Activated CD4-positive, alpha-beta memory T cell treated with anti-CD3 and anti-CD28 coated beads, Interleukin-2, amount 10 ng/mL, durations not matched to agents 7 days and 5 days (primary cell): ENCODE measurements at places on chromosomes 11 and 22.
A peak's percentile ranks its signal among the peaks of the same experiment; 100 is the strongest.

GRCh38 chr11:35676611-35676965, 14.0 kb downstream of the TRIM44 start:
- H3K27me3 ChIP-seq: no peaks in the 10 kb centered on the region
- no peak overlapping the region for H3K4me3 ChIP-seq
- no peak overlapping the region for H3K27ac ChIP-seq
- H3K4me1 ChIP-seq: peaks cover 7% of the 10 kb centered on the region
- H3K36me3 ChIP-seq: no peaks in the 10 kb centered on the region
- DNase-seq: no peak

DNA sequence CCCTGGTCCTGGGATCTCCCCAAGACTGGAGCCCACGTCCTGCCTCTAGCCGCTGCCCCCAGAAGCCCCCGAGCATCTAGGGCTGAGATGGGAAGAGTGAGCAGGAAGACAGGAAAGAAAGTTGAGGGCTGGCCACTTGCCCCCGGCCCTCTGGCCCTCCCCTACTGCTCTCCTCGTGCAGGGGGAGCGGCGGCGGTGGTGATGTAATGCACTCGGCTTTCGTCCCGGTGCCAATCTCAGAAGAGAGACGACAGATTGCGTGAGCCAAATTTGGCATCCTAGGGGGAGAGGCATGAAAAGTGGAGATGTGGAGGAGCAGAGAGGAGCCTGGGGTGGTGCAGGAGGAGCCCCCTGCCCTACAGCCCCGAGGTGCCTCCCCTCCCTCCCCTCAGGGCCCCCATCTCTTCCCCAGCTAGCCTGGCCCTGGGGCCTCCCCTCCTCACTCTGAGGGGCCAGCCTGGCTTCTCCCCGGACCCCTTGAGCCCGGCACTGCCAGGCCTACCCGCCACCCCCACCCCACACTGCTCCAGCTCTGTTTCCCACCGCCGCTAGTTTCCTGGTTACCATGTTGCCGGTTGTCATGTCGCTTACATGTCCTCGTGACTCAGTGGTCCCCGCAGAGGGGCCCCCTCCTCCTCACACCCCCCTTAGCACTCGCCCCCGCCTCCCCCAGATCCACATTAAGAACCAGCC, 2.5 kb downstream of the KCNJ4 start:
- peaks cover 58% of the 10 kb centered on the region for H3K27me3 ChIP-seq
- no peak overlapping the region for H3K4me3 ChIP-seq
- no peak overlapping the region for H3K27ac ChIP-seq

DNA sequence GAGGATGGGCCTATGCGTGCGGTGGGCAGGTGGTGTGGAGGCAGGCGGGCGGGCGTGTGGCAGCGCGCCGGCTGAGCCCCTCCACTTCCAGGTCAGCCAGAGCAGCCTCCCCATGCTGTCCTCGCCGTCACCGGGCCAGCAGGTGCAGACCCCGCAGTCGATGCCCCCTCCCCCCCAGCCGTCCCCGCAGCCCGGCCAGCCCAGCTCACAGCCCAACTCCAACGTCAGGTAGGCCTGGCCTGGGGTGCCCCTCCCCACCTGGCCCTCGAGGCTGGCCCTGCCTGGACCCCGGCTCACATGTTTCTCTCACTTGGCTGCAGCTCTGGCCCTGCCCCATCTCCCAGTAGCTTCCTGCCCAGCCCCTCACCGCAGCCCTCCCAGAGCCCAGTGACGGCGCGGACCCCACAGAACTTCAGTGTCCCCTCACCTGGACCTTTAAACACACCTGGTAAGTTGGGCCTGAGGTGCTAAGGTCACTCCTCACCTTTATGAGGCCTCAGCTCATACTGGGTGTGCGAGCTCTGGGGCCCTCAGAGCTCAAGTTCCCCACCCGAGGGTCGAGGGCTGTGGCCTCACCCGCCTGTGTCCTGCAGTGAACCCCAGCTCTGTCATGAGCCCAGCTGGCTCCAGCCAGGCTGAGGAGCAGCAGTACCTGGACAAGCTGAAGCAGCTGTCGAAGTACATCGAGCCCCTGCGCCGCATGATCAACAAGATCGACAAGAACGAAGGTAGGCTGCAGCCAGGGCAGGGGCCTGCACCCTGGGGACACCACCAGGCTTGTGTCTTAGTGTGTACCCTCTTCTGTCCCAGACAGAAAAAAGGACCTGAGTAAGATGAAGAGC, 75.3 kb downstream of the MED15 start:
- no peaks in the 10 kb centered on the region for H3K27me3 ChIP-seq
- H3K4me3 ChIP-seq: no peak overlapping the region
- peaks cover 49% of the 10 kb centered on the region for H3K36me3 ChIP-seq
- no peak for DNase-seq
- peaks cover 3% of the 10 kb centered on the region for H3K4me1 ChIP-seq
- H3K27ac ChIP-seq: no peak overlapping the region

DNA sequence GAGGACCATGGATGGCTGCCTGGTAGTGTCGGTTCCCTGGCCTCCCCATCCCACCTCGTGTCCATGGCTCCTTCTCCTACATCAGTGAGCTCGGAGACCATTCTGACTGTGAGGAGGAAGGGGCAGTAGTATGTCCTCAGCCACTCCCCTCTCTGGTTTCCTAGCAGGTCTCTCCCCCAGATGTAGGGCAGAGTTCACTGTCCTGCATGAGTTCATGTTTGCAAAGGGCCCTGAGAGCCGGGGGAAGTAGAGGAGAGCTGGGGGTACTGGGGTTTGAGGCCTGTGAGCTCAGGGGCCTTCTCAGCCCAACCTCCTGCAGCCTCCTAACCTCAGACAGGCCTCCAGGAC, 18.4 kb upstream of the ST3GAL4 start:
- no peak overlapping the region for H3K27ac ChIP-seq
- peaks cover 48% of the 10 kb centered on the region for H3K36me3 ChIP-seq
- peaks cover 25% of the 10 kb centered on the region for H3K4me1 ChIP-seq
- no peak overlapping the region for H3K4me3 ChIP-seq
- no peak for DNase-seq

DNA sequence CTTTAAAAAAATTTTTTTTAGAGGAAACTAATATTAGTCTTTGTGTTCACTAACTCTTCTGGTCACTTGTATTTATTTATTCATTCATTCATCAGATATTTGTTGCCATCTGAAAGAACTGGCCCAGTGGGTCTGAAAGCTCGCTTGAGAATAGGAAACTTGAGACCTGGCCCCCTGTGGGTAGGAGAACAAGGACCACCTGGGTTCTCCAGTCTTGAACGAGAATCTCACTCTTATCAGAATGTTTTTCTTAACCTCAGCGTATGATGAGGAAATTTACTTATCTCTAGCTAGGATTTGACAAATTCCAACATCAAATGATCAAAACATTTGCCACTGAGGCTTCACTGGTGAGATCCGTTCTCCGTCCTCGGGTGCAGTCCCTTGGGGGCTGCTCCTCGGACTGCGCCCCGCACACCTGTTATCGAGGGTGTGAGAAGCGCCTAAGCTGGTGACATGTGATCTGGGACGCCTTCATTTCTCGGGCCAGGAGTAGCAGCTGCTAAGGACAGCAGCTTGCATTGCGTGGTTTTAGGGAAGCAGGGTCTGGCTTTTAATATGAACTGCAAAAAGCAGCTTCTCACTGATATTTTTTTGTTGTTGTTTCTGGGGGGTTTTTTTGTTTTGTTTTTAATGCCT, 6.3 kb downstream of the C22orf31 start:
- peaks cover 11% of the 10 kb centered on the region for H3K27me3 ChIP-seq
- H3K4me3 ChIP-seq: no peak overlapping the region
- no peaks in the 10 kb centered on the region for H3K4me1 ChIP-seq
- H3K36me3 ChIP-seq: no peaks in the 10 kb centered on the region
- H3K27ac ChIP-seq: no peak overlapping the region

- H3K27me3 ChIP-seq: no peaks in the 10 kb centered on the region
- no peak for DNase-seq
- peak overlapping the region; percentile 94 for H3K4me3 ChIP-seq
- peaks cover 59% of the 10 kb centered on the region for H3K36me3 ChIP-seq
- peaks cover 87% of the 10 kb centered on the region for H3K4me1 ChIP-seq
- H3K27ac ChIP-seq: peak overlapping the region; percentile 62
Measured at GRCh38 chr11:121453589-121454299, 977 bp upstream of the SORL1-AS1 start.

- H3K27ac ChIP-seq: no peak overlapping the region
- peaks cover 3% of the 10 kb centered on the region for H3K27me3 ChIP-seq
- no peak overlapping the region for H3K4me3 ChIP-seq
- H3K4me1 ChIP-seq: no peaks in the 10 kb centered on the region
- no peak for DNase-seq
Measured at GRCh38 chr11:73320763-73321603, 12.9 kb downstream of the ARHGEF17 start.

- H3K4me1 ChIP-seq: peaks cover 2% of the 10 kb centered on the region
- no peak overlapping the region for H3K4me3 ChIP-seq
- H3K27me3 ChIP-seq: no peaks in the 10 kb centered on the region
- peaks cover 40% of the 10 kb centered on the region for H3K36me3 ChIP-seq
- no peak overlapping the region for H3K27ac ChIP-seq
- no peak for DNase-seq
Measured at GRCh38 chr22:21681566-21682370, 16.0 kb downstream of the PPIL2 start.

DNA sequence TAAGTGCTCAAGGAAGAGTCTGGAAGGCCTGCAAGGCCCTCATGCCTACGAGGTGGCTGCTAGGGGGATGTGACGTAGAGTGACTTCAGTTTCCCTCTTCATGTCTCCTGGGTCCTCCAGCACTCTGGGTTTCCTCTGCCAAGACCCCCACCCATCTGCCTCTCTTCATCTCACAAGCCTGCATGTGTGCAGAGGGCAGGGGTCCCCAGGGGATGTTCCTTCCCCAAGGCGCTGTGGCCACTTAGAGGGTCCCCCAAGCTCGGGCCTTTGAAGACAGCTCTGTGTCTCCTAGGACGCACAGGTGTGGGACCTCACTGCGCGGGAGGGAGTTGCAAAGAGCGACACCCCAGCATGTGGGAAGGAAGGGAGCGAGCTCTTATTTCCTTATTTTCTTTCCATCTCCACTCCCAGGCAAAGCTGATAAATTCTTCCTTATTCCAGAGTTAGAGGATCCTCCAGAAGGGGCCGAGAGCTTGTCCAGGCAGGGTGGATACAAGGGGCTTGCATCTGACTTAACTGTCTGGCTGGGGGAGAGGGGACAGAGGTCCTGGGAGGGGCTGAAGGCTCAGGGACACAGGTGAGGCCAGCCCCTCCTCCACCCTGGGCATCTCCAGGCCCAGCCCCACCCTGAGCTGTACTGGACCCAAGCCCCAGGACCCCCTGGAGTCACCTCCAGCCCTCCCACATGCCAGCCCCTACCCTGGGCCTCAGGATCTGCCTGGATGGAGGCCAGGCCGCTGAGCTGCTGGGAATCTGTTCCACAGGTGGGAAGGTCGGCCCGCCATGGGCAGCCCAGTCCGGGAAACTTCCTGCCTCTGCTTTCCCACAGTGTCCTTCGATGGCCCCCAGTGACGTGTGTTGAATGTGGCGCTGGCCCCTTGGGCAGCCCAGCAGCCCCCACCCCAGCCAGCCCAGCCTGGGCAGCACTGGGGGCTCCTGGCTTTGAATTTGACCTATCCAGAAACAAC, 59.7 kb upstream of the KCNQ1OT1 start:
- H3K27ac ChIP-seq: no peak overlapping the region
- no peaks in the 10 kb centered on the region for H3K36me3 ChIP-seq
- H3K27me3 ChIP-seq: peaks cover 2% of the 10 kb centered on the region
- no peaks in the 10 kb centered on the region for H3K4me1 ChIP-seq
- no peak overlapping the region for H3K4me3 ChIP-seq

DNA sequence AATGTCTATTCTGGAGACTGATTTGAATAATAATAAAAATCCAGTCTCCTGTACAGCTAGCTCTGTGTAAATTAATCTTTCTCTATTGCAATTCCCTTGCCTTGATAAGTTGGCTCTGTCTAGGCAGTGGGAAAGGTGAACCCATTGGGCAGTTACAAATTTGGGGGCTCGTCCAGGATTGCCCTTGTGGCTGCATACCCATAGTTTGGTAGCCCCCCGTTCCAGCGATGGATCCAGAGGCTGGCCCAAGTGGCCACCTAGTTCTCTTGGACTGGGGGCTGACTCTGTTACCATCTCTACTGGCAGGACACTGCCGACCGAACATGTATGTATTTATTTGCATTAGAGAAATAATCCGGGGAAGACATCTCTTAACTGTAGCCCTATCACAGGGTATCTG, 326.2 kb upstream of the PDGFD start:
- no peak overlapping the region for H3K4me3 ChIP-seq
- H3K4me1 ChIP-seq: no peaks in the 10 kb centered on the region
- no peaks in the 10 kb centered on the region for H3K27me3 ChIP-seq
- no peak for DNase-seq

DNA sequence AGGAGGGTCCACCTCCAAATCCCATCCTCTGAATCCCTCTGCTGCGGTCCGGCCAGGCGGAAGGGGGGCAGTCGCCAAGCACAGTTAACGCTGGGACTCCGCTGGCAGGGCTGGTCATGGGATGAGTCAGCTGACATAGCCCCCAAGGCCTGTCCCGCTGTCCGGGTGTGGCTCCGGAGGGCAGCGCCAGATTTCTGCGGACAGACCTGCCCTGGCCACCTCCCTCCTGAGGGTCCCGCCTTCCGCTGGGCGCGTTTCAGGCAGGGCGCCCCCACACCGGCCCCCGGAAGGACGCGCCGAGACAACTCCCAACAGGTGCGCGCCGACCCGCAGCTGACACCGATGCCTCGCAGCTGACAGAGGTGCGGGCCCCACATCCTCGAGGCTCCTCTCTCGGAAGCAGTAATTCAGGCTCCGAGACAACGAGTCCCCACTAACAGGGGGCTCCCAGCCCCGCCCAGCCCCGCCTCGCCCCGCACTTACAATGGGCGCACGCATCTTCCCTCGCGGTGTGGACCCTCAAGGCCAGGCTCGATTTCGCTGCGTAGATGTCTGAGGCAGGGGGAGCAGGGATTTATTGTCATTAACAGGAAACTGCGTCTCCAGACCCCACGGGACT, 607 bp downstream of the PLAAT3 start:
- peaks cover 24% of the 10 kb centered on the region for H3K4me1 ChIP-seq
- H3K4me3 ChIP-seq: peak overlapping the region; percentile 78
- peaks cover 5% of the 10 kb centered on the region for H3K27me3 ChIP-seq
- H3K36me3 ChIP-seq: no peaks in the 10 kb centered on the region

DNA sequence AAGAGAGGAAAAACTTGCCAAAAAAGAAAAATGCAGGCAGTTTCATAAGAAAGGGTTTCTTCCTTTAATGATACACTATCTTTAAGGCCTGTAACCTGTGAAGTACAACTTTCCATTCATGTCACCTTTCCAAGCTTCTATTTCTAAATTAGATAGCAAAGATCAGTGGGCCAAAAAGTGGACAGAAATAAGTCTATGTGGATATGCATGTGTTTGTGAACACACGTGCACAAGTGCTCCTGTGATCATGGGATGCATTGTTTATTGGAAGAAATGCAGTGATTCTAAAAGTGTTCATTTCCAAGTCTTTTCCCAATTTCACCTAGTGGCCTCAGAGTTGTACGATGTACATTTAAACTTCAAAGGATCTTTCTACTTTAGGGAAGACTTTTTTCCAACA, 230.0 kb upstream of the BLID start:
- H3K4me1 ChIP-seq: no peaks in the 10 kb centered on the region
- no peaks in the 10 kb centered on the region for H3K27me3 ChIP-seq

- H3K4me3 ChIP-seq: no peak overlapping the region
- H3K27ac ChIP-seq: no peak overlapping the region
- no peaks in the 10 kb centered on the region for H3K36me3 ChIP-seq
- peak; percentile 71 for DNase-seq
- peaks cover 62% of the 10 kb centered on the region for H3K27me3 ChIP-seq
- H3K4me1 ChIP-seq: peaks cover 45% of the 10 kb centered on the region
Measured at GRCh38 chr11:72591785-72592502, 82.3 kb downstream of the PDE2A start.
